ENCODE measurements at places on chromosomes 4 and X. TPM values are rescaled to one million over a fixed set of nuclear protein-coding genes. Genes with fewer than 3 reads are reported as not detected.

The GPRIN3 gene
- total RNA-seq: 6.2 TPM

The PCSK1N gene
- total RNA-seq: 0.30 TPM

The CENPVL3 gene
- not detected for total RNA-seq

The FAM193A gene
- total RNA-seq: 14.5 TPM

The UGT2B17 gene
- total RNA-seq: not detected

The L1CAM gene
- total RNA-seq: 5.3 TPM

The FREM3 gene
- 0.19 TPM for total RNA-seq

The TMPRSS11B gene
- total RNA-seq: not detected

The CYP2U1 gene
- 6.5 TPM for total RNA-seq

The ATP8A1 gene
- total RNA-seq: 19.3 TPM

The EDA gene
- 11.1 TPM for total RNA-seq

The KLHL15 gene
- total RNA-seq: 5.8 TPM

The GPR34 gene
- 6.4 TPM for total RNA-seq
